Activated naive CD8-positive, alpha-beta T cell treated with anti-CD3 and anti-CD28 coated beads for 36 hours (primary cell): ENCODE measurements at places on chromosomes 11 and 22. TPM values are rescaled to one million over a fixed set of nuclear protein-coding genes. Genes with fewer than 3 reads are reported as not detected.
A peak's percentile ranks its signal among the peaks of the same experiment; 100 is the strongest.

GRCh38 chr11:35049859-35050531 lies 89.0 kb upstream of the CD44 start:
- no peak for DNase-seq

- DNase-seq: no peak
Measured at GRCh38 chr11:72236774-72237111, 7.2 kb downstream of the PHOX2A start.

GRCh38 chr11:130585545-130585944 lies 137.1 kb downstream of the ADAMTS15 start:
- no peak for DNase-seq

DNA sequence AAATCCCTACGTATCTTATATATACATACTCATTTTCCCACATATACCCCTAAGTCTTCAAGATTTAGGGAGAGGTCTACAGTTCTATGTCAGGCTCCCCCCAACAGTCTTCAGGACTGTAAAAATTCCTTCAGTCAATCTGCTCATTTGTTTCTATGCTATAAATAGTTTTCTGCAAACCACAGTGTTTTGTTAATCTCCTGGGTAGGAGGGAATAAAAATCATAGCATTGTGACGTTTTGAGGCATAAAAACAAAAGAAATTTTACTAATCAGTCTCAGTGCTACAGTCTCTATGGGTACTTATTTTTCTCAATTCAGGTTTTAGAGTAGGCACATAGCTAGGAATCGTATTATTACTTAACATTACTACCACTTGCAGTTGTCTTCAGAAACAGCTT lies 552.8 kb upstream of the LRRC4C start:
- no peak for DNase-seq

INSC gene
- 0.30 TPM for total RNA-seq

SNX15 gene
- total RNA-seq: 9.0 TPM

GRCh38 chr11:43699870-43700269 lies 19.3 kb downstream of the HSD17B12 start:
- no peak for DNase-seq

DUSP8 gene
- total RNA-seq: 1.5 TPM

CST6 gene
- not detected for total RNA-seq

MS4A1 gene
- 7.1 TPM for total RNA-seq

- no peak for DNase-seq
Measured at GRCh38 chr11:94722735-94723134, 45.4 kb upstream of the AMOTL1 start.

GRCh38 chr11:123700772-123701171 lies 40.7 kb downstream of the ZNF202 start:
- DNase-seq: no peak

- DNase-seq: no peak
Measured at GRCh38 chr11:60221692-60222091, 21.2 kb downstream of the MS4A4E start.

DNA sequence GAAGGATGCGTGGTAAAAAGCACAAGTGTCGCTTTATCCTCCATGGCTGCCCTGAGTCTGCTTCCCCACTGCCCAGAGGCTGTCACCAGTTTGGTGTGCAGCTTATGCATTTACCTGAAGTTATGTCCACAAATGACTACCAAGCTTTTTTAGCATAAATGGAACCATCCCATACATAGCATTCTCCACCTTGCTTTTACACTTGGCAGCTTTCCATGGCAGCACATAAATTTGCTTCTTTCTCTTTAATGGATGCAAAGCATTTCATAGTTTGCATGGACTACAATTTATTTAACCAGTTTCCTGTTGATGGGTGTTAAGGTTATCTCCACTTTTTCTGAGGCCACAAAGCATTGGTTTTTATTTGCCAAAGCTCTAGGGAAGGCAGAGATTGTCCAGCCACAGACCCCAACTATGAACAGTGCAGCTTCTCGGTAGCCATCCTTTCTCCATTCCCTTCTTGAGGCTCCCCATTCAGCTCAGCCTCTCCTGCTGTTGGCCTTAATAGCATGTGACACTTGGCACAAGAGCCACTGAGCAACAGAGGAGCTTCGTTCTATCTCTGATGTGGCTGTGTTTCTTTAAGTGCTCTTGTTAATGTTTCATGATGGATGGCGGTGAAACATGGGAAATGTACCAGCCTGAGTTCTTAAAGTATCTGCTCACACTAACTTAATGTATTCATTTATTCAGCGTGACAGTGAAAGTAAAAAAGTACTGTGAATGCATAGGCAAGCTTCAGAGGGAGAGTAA lies 59.8 kb upstream of the NAV2 start:
- no peak for DNase-seq

VPREB1 gene
- not detected for total RNA-seq

DNA sequence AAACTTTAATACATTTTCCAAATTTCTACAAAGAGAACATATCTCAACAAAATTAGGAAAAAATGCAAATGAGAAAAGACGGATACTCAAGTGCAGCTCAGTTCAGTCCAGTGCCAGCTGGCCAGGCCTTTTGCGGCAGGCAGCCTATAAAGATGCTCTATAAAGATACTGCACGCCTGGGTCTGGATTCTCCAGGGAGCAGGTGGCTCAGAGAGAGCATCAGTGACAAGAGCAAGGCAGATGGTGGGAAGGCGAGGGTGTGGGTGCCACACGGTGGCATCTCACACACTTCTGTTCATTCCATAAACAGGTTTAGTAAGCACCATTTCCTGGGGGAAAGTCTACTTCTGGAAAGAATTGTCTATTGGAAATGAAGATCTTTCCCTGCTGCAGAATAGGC lies 18.1 kb upstream of the SCN3B start:
- no peak for DNase-seq

MED17 gene
- 30.8 TPM for total RNA-seq

RIMBP3B gene
- total RNA-seq: 0.32 TPM

GRCh38 chr22:28024422-28024888 lies 105.4 kb upstream of the PITPNB start:
- no peak for DNase-seq

OR5A1 gene
- not detected for total RNA-seq

GRCh38 chr11:287821-288477 lies 977 bp upstream of the PGGHG start:
- peak; percentile 67 for DNase-seq

DNA sequence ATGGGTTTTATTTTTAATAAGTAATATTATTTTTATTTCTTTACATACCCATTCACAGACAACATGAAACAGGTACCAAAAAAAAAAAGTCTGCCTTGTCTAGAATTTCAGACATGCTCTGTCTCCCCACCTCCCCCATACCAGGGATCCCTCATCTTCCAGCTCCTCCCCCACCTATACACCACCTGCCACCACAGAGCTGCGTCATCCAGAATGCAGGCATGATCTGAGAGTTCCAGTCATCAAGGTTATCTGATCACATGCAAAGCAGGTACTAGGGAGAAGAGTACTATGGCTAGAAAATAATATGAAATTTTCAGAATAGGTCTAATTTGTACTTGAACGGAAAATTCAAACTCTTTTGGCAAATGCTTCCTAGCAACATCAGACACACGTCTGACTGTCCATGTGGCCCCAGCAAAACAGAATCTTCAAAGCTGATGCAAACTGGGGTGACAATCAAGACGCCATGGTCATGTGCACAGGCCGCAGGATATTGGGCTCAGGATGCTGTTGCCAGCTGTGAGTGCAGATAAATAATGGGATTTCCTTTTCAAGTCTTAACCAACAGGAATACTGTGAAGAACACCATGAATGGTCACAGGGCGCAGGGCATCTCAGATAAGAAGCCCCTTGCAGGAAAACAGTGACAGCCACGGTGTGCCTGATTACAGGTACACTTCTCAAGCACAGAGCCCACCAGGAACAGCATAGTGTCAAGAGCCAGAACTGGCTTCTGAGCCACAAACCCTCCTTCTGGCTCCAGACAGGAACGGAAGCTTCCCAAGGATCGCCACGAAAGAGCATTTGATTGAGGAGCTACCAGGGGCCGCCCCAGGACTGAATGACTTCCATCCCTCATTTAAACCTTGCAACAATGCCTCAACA lies 169.5 kb downstream of the EFCAB6 start:
- no peak for DNase-seq

- DNase-seq: no peak
Measured at GRCh38 chr22:48603621-48604320, 1223.9 kb downstream of the BRD1 start.

MS4A3 gene
- not detected for total RNA-seq

DNA sequence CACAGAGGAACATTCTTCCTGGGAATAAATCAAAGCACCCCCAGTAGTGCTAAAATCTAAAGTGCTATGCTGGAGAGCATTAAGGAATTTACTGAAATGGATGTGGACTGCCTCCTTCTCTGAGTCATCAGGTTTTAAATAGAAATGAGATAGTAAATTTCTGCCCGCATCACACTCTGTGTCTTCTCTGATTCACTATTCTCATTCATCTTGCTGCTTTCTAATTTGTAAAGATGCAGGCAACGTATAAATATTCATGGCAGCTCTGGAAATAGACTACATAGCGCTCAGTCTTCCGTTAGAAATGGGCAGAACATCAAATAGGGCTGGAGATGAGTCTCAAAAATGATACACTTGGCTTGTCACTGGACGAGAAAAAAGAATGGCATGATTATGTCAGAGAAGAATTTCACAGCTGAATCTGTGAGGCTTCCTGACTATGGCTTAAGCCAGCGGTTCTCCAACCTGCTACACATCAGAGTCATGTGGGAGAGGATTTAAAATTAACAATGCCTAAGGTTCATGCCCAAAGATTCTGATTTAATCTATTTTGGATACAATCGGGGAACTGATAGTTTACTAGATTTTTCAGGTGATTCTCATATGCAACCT lies 178.2 kb downstream of the LRRC4C start:
- DNase-seq: no peak

GRCh38 chr22:35155403-35156025 lies 89.6 kb downstream of the ISX start:
- DNase-seq: no peak

ADM2 gene
- 7.5 TPM for total RNA-seq
